Uterine smooth muscle cell (primary cell): ENCODE measurements at places on chromosomes 4 and X. TPM values are rescaled to one million over a fixed set of nuclear protein-coding genes. Genes with fewer than 3 reads are reported as not detected.

SNCA gene
- total RNA-seq, result 21.2 and 43.2 TPM in 2 replicates

SRPK3 gene
- total RNA-seq, result 0.44 and 1.7 TPM in 2 replicates

GPR173 gene
- total RNA-seq, result 2.5 and 3.1 TPM in 2 replicates

GUF1 gene
- total RNA-seq, result 15.2 and 15.6 TPM in 2 replicates

ADRA2C gene
- total RNA-seq, result 1.2 and 1.5 TPM in 2 replicates

XAGE2 gene
- not detected in 2 replicates for total RNA-seq

ARMCX4 gene
- 8.2 and 9.5 TPM in 2 replicates for total RNA-seq

BEX5 gene
- 0.33 and 0.37 TPM in 2 replicates for total RNA-seq

GAGE12J gene
- not detected in 2 replicates for total RNA-seq

NEIL3 gene
- total RNA-seq, result 6.7 and 14.6 TPM in 2 replicates

CFAP99 gene
- not detected in 2 replicates for total RNA-seq

STPG2 gene
- total RNA-seq, result not detected in 2 replicates

DCX gene
- not detected in 2 replicates for total RNA-seq

LPAR4 gene
- 0.12 and 0.22 TPM in 2 replicates for total RNA-seq

SYTL5 gene
- 0.66 and 1.2 TPM in 2 replicates for total RNA-seq

GPRASP2 gene
- 41.1 and 42.2 TPM in 2 replicates for total RNA-seq

DCAF4L1 gene
- 0.11 and 0.12 TPM in 2 replicates for total RNA-seq

TMEM184C gene
- total RNA-seq, result 42.7 and 51.4 TPM in 2 replicates

SLC25A53 gene
- total RNA-seq, result 5.8 and 8.9 TPM in 2 replicates

SLC34A2 gene
- total RNA-seq, result not detected in 2 replicates

CCKAR gene
- 0.25 TPM in 1 of 2 replicates, not detected in the other for total RNA-seq

PPEF2 gene
- total RNA-seq, result under 0.01 TPM in 1 of 2 replicates, not detected in the other

CNKSR2 gene
- 1.1 and 2.4 TPM in 2 replicates for total RNA-seq

MCF2 gene
- total RNA-seq, result not detected in 2 replicates

CCDC110 gene
- 1.3 and 2.0 TPM in 2 replicates for total RNA-seq

NUDT10 gene
- 6.2 and 6.3 TPM in 2 replicates for total RNA-seq

ENPEP gene
- total RNA-seq, result 0.12 and 0.22 TPM in 2 replicates

SAGE1 gene
- not detected in 2 replicates for total RNA-seq

USP26 gene
- not detected in 2 replicates for total RNA-seq

CT45A3 gene
- not detected in 2 replicates for total RNA-seq

PPP1R2C gene
- not detected in 2 replicates for total RNA-seq

CCNB3 gene
- 0.12 and 4.2 TPM in 2 replicates for total RNA-seq

COL4A6 gene
- total RNA-seq, result 3.8 and 4.1 TPM in 2 replicates

MAGEA1 gene
- not detected in 2 replicates for total RNA-seq

EIF4E gene
- 227 and 431 TPM in 2 replicates for total RNA-seq

CXorf66 gene
- not detected in 2 replicates for total RNA-seq

SLC26A1 gene
- total RNA-seq, result not detected in 2 replicates

GPC3 gene
- not detected in 2 replicates for total RNA-seq

VSIG4 gene
- total RNA-seq, result not detected in 2 replicates

MTTP gene
- 0.11 TPM in 1 of 2 replicates, not detected in the other for total RNA-seq

ARMCX1 gene
- 68.4 and 69.9 TPM in 2 replicates for total RNA-seq

KLHL13 gene
- 6.0 and 8.5 TPM in 2 replicates for total RNA-seq

NR0B1 gene
- total RNA-seq, result 1.1 and 1.9 TPM in 2 replicates

PLP1 gene
- total RNA-seq, result under 0.01 and 0.22 TPM in 2 replicates

ABCE1 gene
- 146 and 205 TPM in 2 replicates for total RNA-seq

SRPX2 gene
- 19.8 and 58.2 TPM in 2 replicates for total RNA-seq

LRP2BP gene
- 0.37 and 0.44 TPM in 2 replicates for total RNA-seq

PNMA6F gene
- not detected in 2 replicates for total RNA-seq

MORC4 gene
- 30.5 and 48.6 TPM in 2 replicates for total RNA-seq

EPHA5 gene
- 1.7 and 2.9 TPM in 2 replicates for total RNA-seq
